Ureter (tissue), 1 donor: ENCODE measurements at places on chromosomes 2 and 18.

DNA sequence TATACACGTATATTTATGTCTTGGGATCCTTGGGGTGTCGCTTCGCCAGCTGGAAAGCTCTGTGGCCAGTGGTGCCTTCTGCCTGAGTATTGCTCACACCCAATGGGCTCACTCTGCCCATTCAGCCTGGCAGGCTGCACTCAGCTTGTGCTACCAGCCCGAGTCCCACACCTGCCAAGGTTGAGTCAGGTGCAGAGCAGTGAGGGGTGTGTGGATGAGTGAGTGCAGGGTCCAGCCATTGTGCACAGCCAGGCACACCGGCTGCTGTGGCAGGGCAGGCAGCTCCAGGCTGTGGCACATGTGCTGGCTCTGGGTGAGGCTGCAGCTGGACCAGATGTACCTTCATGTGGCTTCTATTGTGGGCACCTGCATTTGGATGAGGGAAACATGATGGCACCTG is 496.9 kb upstream of the LINC00305 start:
- no peak for DNase-seq

- no peak for DNase-seq
Measured at GRCh38 chr2:144912206-144912605, 392.3 kb upstream of the ZEB2 start.

- DNase-seq = no peak
Measured at GRCh38 chr2:178418426-178418825, 32.5 kb downstream of the PRKRA start.

GRCh38 chr2:100730290-100730868 is 89.6 kb upstream of the NPAS2 start:
- DNase-seq = peak; percentile 60

DNA sequence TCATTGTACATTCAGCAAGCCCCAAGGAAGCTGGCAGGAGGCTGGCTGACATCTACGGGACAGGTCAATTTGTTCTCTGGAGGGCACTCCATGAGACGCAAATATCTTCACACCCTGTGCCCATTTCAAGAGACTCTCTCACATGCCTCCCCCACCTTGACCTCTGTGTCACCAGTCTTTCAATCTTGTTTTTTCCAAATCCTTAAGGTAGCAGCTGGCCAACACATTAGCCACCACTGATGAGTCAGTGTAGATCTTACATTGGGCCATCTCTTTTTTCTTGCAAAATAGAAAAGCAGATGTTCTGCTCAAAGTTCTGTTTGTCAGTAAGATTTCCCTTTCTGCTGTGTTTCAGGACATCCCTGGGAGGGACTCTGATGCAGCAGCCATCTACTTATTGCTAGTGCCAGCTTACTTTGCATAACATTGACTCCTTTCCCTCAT is 1.7 kb upstream of the DPP4 start:
- DNase-seq = no peak

- DNase-seq = no peak
Measured at GRCh38 chr2:39385172-39385571, 51.9 kb downstream of the MAP4K3 start.
